ENCODE measurements at places on chromosomes 4 and X.

- DNase-seq = no peak
These were observed 11.7 kb upstream of the PTTG2 start for GRCh38 chr4:37948542-37948941.

DNA sequence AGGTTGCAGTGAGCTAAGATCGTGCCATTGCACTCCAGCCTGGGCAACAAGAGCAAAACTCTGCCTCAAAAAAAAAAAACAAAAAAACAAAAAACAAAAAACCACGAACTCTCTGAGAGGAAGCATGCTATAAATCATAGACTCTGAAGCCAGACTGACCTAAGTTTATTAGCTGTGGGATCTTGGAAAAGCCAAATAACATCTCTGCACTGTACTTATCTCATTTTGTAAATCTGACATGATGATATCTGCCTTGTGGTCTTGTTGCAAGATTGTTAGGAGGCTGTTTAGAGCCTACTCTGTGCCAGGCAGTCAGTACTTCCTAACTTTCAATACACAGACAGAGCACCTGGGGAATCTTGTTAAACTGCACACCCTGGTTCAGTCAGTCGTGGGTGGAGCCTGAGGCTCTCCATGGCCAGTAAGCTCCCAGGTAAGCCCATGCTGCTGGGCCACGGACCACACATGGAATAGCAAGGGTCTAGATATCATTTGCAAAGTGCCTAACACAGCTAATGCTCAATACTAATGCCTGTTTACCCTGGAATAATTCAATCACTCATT lies 107.6 kb upstream of the SMIM10 start:
- DNase-seq = no peak

DNA sequence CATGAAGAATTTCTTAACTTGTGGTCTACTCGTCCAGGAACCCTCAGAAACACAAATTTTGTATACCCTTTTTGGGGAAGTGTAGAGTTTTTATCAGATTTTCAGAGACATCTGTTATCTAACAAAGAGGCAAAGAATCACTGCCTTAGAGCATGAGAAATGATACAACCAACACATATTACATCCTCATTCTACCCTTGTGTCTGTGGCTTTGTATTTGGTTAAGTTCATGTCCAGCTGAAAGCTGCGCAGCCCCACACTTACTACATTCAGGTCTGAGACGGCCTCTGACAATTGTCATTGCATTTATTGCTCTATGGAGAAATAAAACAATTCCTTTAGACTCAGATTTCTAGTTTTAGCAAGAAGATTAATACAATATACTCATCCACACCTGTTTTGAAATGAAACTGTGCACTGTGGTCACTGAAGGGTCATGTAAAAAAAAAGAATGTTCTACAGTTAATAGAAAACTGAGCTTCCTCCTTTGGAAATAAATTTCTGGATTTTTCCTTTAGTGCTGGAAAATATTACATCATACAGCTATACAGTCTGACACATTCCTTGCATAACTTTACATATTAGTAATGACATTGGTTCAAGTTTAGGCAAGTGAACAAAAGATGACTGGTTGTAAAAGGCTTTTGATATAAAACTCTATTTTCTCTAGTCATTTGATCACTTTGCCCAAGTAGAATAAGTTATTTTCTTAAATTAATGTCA lies 39.8 kb downstream of the GLRB start:
- DNase-seq = no peak

- peak; percentile 76 for DNase-seq
These were observed 27.3 kb downstream of the CT45A1 start for GRCh38 chrX:135740681-135741149.

DNA sequence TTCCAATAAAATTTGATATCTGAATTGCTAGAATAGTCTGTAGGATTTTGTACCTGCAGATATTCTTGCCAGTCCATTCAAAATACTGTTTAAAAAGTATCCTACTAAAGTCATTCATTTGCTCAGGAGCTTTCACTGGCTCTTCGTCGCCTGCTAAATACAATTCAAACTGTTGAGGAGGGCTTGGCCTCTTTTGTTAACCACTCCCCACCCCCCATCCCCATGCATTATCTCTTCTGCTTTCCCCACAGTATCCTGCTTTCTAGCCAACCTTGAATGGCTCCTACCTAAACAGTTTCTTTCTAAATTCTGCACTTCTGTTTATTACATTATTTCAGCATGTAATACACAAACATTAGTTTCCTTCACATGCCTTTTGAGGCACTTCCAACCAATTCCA lies 230.8 kb downstream of the CPE start:
- DNase-seq = no peak

DNA sequence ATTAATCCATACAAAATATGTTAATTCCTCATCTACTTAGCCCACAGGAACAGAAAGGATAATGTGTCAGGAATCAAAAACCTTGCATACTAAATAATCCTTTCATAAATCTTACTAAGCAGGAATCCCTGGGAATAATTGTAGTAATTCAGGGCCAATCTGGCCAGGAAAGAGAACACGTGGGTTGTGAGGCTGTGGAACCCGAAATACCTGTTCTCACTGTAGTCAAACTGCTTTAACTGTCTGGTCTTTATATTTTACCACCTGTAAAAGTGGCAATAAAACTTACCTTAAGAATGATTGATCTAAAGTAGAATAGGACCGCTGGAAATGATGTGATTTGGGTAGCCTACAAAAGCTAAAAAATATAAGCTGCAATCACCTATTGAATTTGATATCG lies 1620.9 kb downstream of the STIM2 start:
- no peak for DNase-seq

GRCh38 chr4:41722181-41722580 lies 26.3 kb downstream of the PHOX2B start:
- no peak for DNase-seq

DNA sequence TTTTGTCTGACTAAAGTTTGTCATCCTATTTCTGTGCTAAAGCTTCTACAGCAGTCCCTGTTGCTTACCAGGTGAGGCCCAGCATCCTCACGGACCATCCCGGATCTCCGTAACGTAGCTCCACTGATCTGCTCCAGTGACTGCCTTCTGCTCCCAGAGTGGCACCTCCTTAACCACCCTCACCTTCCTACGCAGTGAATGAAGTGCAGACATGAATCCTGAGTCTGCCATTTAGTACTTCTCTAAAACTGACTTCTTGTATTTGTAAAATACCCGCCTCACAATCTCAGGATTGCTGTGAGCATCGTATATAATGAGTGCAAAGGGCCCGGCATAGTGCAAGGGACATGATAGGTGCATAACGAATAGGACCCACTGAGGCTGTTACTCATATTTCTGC lies 27.7 kb upstream of the ACSL1 start:
- no peak for DNase-seq

- DNase-seq = no peak
These were observed 2.8 kb downstream of the ABLIM2 start for GRCh38 chr4:8155660-8156421.

DNA sequence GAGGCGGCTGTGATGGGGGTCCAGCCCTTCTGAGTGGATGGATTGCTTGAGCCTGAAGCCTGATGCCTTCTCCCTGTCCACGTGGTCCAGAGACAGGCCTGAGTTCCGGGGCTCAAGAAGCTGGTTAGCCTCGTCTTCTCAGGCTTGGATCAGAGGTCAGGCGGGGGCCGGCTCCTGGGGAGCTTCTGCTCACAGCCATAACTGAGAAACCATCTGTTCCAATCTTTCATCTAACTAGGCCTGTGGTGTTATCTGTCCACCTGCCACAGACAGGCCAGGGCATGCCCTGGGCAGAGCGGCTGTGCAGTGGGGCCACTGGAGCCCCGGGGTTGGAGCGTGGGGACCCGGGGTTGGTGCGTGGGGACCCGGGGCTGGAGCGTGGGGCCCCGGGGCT lies 63.1 kb downstream of the SORCS2 start:
- DNase-seq = no peak

GRCh38 chrX:12946838-12947544 lies 27.9 kb upstream of the TMSB4X start:
- DNase-seq = peak; percentile 78

DNA sequence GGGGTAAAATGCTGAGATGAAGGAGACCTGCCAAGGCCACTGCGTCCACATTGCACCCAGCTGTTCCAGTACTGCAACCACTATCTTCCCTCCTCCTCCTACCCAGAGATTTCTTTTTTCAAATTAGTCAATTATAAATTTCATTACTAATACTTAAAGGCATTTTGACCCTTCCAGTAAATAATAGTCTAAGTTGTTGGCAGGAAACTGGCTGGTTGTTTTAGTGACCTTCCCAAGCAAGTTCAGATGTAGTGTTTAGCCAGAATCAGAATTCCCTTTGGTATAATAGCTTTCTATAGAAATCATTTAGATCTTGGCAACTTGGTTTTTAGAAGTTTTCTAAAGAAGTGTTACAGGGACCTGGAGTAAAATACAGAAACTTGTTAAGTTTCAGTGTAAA lies 66.0 kb downstream of the AASDH start:
- DNase-seq = no peak

DNA sequence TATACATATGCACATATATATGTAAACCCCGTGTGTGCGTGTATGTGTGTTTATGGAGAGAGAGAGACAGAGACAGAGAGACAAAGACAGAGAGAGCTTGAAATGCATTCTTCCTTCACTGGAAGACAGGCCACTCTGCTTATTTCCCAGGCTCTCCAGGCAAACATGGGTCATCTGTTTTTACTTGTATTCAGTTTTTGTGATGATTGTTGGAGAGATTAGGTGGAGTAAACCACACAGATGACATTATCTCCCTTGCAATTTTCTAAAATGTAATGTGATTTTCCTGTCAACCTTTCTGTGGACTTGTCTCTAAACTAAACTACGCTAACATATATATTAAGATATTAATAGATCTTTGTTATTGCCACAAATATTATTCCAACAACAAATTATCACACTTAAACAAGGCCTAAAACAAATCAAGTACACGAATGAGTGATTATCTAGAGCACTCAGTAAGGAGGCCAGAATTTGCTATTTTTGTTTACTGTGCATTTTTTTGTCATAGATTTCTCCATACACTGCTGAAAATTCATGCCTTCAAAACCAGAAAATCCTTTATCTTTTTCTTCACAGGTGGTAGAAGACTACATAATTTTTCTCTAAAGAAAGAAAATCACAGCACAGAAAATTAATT lies 251.8 kb upstream of the SLIT2 start:
- DNase-seq = no peak

Data from stimulated activated CD4-positive, alpha-beta T cell treated with anti-CD3 and anti-CD28 coated beads, Interleukin-2, amount 100 ng/mL, for 24 hours (primary cell).